NAMALWA (cell line): ENCODE measurements at places on chromosomes 4 and X.

DNA sequence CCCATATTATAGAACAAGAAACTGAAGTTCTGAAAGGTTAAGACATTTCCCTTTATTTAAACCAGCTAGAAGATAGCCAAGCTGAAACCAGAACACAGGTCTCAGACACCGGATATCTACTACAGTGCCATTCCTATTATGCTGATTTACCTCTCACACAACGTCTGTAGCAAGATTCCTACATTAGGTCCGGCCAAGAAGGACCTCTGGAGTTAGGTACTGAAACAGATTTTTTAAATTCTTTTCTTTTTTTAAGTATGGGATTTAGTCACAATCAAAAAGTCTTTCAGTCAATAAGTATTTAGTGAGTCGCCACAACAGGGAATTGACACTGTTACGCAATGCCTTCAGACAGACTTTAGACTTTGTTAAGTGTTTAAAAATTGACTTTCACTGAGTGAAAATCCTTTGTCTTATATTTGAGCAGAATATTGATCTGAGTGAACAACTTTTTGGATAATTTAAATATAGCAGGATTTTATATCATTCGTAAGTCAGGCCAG lies 26.5 kb upstream of the SPANXN4 start:
- DNase-seq, result no peak

DNA sequence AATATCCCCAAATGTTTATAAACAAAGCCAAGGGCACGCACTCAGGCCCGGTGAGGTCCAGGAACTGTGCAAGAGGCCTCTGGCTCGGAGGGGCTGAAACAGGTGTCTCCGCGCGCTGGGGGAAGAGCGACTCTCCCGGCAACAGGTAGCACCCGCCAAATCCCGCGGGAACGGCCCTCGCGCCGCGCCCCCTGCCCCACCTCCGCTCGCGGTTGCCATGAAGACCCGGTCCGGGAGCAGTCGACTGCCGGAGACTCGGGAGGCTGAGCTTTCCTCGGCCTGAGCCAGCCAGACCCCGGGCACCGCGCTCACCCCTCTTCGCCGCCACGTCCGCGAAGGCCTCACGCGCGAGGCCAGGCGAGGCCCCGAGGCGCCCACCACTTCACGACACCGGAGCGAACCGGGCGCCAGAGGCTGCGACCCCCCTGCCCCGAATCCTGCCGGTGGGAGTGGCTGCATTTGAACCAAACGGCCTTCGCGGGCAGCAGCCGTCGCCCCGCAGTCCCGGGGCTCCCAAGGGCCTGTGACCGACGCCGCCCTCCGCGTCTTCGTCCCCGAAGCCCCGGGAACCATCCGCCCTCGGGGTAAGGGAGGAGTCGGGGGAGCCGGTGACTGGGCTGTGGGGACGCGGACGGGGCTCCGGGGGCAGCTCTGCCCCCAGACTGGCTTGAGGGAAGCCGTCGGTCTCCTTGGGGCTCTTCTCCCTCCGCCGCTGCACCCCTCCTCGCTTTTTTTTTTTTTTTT lies at the start of gene NSUN7:
Gene NSUN7, plus strand, starts transcription at position 239 of the 744 bp plus-strand sequence. CDS start 739 bp downstream, outside the sequence.
- no peak for DNase-seq

GRCh38 chr4:168731006-168731636 lies 234.3 kb downstream of the PALLD start:
- no peak for DNase-seq

- DNase-seq, result no peak
These were observed 141.9 kb upstream of the STK26 start for GRCh38 chrX:131881194-131881593.
